Body of pancreas (tissue), 4 donors: ENCODE measurements at places on chromosomes 4 and X. TPM values are rescaled to one million over a fixed set of nuclear protein-coding genes. Genes with fewer than 3 reads are reported as not detected.

GRCh38 chr4:99315839-99316238 lies 5.4 kb downstream of the ADH1B start:
- no peak for DNase-seq

DNA sequence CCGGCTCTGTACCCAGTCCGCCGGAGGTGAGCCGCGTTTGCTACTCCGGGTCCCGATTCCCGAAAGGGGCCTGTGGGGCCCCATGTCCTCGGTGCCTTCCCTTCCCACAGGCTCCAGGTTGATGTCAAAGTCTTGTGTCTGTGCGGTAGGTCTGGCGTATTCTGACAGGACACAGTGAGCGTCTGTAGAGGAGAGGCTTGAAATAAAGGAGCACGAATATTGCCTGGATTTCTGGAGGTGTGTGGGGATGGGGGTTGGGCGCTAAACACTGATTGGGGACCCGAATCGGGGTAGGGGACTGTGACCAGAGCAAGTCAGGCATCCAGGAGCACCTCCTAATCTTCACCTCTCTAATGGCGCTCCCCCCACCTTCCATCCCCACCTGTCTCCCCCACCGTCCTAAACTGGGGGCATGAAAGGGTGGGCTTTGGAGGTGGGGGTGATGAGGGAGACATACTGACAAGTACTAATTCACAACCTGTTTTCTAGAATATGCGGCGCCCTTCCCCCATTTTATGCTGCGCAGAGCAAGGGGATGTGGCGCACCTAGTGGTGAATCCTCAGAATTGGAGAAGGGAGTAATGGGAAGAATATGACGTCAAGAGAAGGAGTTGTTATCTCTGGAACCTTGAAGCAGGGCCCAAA lies 855 bp downstream of the GPRASP2 start:
- DNase-seq: peak; percentile 72

DNA sequence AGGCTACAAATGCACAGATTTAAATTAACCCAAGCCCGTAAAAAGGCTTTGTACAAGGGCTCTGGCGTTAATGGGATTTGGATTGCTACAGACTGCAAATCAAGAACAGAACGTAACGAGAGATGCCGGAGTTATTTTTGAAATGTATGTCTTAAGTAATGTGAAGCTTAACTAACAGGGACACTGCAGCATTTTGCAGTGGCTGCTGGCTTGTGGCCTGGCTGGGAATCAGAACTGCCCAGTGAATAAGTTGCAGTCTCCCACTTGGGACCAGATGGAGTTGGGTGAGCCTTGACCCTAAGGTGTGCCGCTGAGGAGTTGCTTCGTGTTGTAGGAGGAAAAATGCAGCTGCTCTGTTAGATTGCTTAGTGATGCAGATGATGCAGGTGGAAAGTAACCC lies 318.4 kb downstream of the DHX15 start:
- DNase-seq: no peak

DNA sequence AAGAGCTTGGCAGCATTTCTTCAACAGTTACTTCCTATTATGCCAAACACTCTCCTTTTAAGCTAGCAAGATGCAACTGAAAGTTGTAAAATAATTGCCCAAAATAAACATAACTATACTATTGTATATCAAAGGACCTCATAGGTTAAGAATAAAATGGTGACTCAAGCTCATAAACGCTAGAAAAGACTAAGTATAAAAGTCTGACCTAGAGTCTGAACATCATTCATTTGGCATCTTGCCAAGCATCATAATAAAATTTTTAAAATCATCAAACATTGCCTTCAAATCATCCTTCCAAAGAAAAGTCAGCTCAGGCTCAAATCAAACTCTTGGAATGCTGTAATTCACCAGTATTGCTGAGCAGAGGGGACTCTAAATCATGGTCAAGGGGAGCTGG lies 281.2 kb downstream of the QDPR start:
- DNase-seq: no peak

DNA sequence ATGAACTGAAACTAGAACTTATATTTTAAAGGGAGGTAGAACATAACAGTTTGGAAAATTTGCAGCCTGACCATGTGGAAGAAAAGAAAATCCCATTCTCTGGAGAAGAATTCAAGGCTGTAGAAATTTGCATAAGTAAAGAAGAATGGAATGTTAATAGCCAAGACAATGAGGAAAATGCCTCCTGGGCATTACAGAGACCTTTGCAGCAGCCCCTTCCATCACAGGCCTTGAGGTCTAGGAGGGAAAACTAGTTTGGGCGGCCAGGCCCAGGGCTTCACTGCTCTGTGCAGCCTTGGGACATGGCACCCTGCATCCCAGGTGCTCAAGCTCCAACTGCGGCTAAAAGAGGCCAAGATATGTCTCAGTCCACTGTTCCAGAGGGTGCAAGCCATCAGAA lies 1506.8 kb downstream of the PCDH18 start:
- DNase-seq: no peak

DNA sequence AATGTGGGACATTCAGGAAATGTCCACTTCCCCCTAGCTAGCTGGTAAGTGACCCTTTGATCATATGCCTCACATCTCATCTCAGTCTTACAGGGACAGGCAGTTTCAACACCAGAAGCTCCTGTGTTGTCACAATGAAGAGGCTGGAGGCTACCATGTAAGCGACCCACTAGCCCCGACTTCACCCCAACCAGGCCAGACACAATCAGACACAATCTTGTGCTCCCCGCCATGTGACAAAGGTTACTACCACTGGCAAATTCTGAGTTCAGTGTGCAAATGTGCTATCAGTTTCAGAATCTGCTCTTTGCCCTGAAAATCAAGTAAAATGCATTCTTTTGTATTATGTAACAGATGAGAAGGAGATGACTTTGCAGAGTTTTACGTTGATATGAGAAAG lies 56.9 kb upstream of the STS start:
- DNase-seq: no peak

GRCh38 chr4:101174679-101175345 lies 172.5 kb downstream of the PPP3CA start:
- no peak for DNase-seq

DNA sequence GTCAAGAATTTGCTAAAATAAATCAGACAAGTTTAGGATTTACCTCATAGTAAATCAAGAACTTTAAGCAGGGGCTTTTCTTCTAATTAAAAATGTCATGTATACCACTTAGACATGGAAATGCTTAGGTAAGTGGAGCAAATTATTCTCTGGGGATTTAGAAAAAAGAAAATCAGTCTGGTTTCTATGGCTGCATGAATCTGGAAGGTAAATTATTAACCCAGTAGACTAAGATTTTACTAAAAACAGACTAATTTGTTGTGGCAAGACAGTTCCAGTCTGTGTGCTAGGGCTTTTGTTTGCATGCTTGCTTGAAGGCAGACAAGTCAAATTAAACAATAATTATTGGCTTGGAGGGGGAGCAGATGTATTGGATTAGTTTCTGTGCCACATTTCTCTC lies 140.6 kb downstream of the TBL1X start:
- DNase-seq: no peak

GRCh38 chr4:7703688-7704087 lies 236.0 kb downstream of the AFAP1 start:
- DNase-seq: no peak

DNA sequence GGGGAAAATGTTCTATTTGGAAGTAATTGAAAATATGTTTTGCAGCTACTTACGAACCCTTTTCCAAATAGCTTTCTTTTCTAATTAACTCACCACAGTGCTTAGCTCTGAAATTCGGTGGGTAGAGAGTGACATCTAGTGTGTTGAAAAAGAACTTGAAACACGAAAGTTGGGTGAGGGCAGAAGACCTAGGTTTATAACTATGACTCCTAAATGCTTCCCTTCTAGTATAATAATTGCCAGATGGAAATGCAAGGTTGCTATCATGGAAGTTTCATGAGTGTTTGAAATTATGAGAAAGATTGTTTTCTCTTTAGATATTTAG lies 77.3 kb upstream of the NOCT start:
- DNase-seq: no peak

DNA sequence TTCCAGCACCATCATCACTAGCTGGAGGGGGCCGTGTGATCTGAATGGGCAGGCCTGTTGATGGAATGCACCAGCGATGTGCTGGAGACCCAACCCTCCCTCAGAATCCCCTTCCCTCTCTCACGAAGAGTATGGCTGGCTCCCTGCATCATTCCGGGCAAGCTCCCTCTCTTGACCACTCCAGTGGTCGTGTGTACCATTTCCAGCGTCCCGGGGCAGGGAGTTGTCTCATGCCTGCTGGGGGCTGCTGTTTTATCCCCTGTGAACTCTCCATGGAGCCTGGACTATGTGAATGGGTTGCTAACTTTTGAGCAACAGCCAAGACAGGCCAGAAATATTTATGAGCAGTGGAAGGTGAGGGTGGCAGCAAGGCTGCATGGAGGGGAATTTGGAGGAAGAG lies 8.1 kb downstream of the CSAG1 start:
- no peak for DNase-seq

GRCh38 chr4:36823199-36823967 lies 421.2 kb upstream of the NWD2 start:
- no peak for DNase-seq

- no peak for DNase-seq
Measured at GRCh38 chrX:136652822-136653723, 5.1 kb downstream of the CD40LG start.

- DNase-seq: no peak
Measured at GRCh38 chr4:101192244-101192643, 155.1 kb downstream of the PPP3CA start.

GRCh38 chrX:43333543-43333942 lies 322.6 kb upstream of the MAOA start:
- DNase-seq: no peak

GRCh38 chrX:56499372-56499771 lies 64.1 kb upstream of the UBQLN2 start:
- no peak for DNase-seq

DNA sequence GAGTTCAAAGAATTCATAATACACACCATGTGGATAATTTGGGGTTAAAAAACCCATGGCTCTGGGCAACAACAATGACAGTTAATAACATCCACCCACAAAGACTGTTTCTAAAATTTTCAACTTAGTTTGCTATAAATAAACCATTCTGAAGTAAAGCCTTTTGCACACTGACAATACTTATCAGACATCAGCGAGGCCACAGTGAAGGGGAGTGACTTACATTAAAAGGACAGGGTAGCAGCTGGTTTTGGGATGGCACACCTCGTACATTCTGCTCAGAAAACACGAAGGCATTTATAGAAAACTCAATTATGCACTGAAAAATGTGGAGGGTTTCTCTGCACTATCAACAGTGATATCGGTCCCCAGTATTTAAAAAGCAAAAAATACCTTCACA lies 4.9 kb upstream of the ASB11 start:
- no peak for DNase-seq

DNA sequence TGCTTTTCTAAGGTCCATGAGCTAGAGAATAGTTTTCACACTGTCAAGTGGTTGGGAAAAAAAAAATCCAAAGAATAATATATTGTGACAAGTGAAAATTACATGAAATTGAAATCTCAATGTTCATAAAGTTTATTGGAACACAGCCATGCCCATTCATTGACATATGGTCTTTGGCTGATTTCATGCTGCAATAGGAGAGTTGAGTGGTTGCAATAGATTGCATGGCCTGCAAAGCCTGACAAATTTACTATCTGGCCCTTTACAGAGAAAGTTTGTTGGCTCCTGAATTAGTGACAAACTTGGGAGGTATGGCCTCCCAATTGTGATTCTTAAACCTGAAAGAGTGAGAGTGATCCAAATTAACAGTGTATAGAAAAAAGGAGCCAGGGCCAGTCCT lies 115.5 kb upstream of the FAM9C start:
- DNase-seq: no peak

DNA sequence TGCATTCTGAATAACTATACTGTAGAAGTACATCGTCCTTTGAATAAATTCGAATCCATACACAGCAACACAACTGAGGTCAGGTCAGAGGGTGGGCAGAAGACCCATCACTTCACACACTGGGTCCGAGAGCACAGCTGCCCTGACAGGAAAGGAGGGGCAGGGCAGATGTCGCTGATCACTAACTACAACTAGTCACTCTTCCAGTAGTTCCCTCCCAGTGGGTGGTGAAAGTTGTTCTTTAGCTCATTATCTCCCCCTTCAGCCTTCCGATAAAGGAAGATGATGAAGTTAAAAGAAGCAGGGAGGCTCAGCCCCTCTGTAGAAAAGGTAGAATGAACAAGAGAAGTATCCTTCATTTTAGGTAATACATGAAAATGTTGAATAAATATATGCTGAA lies 278.9 kb downstream of the INPP4B start:
- peak; percentile 11 for DNase-seq

DNA sequence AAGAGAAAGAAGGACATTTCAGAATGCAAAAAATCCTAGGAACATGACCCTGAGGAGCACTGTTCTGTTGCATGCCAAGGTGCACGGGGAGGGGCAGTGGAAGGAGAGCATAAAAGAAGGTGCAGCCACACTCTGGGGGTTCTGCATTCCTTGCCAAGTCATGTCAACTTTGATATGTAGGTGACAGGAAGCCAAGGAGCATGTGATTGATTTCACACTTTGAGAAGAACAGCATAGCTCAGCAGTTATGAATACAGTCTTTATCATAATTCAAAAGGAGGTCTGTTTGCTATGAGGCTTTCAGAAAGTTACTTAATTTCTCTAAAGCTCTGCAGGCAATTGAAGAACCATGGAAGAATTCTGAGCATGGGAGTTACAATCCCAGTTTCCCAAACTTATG lies 50.6 kb downstream of the SCFD2 start:
- DNase-seq: no peak

Gene NUDT6
- 21.1 TPM for total RNA-seq

Gene USP17L12
- not detected for total RNA-seq

Gene DKK2
- total RNA-seq: not detected

Gene SLIT2
- total RNA-seq: 3.1 TPM

Gene BBS12
- not detected for total RNA-seq

Gene RASSF6
- 10.1 TPM for total RNA-seq

Gene VSIG4
- total RNA-seq: 38.9 TPM

Gene AREG
- total RNA-seq: 5.6 TPM

Gene RBM46
- not detected for total RNA-seq
